ENCODE measurements at places on chromosomes 7 and 10.

- DNase-seq: no peak
Measured at GRCh38 chr10:59240582-59241183, 64.2 kb downstream of the PHYHIPL start.

GRCh38 chr10:55519264-55519663 is 718.2 kb upstream of the PCDH15 start:
- no peak for DNase-seq

GRCh38 chr10:118638680-118639079 is 43.2 kb upstream of the PRLHR start:
- no peak for DNase-seq

GRCh38 chr10:80900661-80901060 is 363.0 kb downstream of the SH2D4B start:
- no peak for DNase-seq

DNA sequence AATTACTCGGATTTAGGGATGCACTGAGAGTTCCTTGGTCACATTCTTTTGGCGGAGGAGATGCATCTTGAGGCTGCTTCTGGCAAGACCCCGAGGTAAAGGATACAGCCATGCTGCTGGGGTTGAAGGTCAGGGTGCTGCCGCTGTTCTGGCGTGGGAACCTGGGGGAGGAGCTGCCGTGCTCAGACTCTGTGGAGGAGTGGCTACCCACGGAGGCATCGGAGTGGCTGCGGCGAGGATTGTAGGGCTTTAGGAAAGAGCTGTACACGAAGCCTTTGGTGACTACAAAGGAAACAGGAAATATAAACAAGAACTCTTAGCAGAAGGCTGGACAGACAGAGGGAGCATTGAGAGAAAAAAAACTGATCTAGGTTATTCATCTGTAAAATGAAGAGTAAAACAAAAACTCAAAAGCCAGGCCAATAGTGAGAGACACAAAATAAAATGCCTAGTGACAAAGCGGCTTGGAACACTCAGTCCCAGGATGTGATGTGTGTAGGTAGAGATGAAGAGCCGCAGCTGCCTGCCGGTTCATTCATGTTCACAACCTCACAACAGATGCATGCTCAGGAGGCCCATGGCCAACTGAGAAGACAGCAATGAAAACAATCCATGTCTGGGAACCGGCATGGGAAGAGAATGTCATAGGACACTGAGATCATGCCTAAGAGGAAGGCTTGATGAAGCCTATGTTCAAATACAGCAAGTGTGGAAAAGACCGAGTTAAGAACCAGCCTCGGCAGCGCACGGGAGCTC is 97.8 kb downstream of the ABCC2 start:
- no peak for DNase-seq

DNA sequence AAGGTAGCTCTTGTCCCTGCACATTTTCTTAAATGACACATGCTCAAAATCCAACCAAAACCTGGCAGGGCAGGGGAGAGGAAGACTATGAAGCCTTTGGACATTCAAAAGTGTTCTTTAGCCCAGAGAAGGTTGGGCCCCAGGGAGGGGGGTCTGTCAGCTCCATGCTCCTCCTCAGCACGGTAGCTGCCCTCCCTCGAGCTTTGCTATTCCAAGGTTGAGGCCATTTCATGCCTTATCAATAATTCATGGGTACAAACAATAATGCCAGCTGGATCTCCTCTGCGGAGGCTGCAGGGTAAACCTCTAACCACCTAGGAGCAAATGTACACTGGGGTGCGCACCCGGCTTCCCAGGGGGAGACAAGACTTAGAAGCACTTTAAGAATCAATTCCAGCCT is 61.5 kb downstream of the SLIT1 start:
- no peak for DNase-seq

GRCh38 chr7:5711409-5711808 is 70.1 kb downstream of the RNF216 start:
- no peak for DNase-seq

- DNase-seq: no peak
Measured at GRCh38 chr7:28669330-28669729, 257.0 kb downstream of the CREB5 start.

- no peak for DNase-seq
Measured at GRCh38 chr10:96505150-96506136, 8.3 kb downstream of the TLL2 start.

- no peak for DNase-seq
Measured at GRCh38 chr7:2508327-2509215, 11.0 kb upstream of the LFNG start.

DNA sequence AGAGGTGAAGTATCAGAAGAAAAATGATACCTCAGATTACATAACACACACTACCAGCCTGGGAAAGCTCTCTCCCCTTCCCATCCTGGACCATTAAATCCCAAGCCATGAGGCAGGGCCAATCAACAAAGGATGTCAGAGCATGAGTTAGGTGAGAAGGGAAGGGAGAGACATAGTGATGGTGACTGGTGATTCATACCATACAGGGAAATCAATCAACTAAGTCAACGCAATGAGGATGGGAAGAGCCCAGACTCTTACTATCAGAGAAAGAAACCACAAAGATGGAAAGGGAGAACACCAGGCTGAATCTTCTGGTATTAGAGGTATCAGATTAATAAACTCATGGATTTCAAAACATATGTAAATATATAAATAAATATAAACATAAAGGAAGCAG is 185.4 kb downstream of the KMT2E start:
- DNase-seq: no peak

GRCh38 chr10:72336259-72337038 is 18.3 kb downstream of the DNAJB12 start:
- no peak for DNase-seq

DNA sequence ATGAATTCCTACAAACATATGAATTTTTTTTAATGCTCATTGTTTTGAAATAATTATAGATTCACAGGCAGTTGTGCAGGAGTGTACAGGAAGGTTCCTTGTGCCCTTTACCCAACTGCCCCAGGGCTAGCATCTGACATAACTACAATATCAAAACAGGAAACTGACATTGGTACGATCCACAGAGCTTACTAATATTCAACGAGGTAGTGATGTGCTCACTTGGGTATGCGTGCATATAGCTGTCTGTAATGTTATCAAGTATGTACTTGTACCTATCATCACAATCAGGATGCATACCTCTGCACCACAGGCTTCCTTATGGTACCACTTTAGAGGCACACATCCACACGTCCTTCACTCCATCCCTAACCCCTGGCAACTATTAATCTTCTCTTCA is 68.3 kb downstream of the BMS1 start:
- no peak for DNase-seq

GRCh38 chr7:142440906-142441411 is 183.1 kb upstream of the PRSS58 start:
- DNase-seq: no peak

DNA sequence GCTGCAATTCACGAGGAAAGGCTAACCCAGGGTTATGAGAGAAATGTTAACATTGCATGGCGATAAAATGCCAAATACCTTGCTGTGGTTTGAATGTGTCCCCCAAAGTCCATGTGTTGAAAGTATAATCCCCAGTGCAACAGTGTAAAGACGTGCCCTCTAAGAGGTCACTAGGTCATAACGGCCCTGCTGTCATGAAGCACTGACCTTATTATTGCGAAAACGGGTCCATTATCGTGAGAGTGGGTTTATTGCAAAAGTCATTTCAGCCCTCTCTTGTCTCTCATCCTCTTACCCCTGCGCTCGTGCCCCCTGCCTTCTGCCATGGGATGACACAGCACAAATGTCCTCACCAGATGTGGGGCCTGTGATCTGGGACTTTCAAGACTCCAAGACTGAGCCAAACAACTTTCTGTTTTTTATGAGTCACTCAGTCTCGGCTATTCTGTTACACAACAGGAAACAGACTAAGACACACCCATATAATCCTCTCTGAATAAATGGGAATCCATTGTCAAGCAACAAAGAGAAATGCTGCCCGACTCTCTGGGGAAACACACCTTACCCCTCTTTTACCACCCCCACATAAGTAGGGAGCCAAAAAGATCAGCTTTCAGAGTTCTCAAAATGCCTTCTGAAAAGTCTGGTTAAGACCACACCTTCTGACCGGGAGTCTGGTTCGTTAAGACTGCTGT is 73.1 kb upstream of the UCN3 start:
- no peak for DNase-seq

DNA sequence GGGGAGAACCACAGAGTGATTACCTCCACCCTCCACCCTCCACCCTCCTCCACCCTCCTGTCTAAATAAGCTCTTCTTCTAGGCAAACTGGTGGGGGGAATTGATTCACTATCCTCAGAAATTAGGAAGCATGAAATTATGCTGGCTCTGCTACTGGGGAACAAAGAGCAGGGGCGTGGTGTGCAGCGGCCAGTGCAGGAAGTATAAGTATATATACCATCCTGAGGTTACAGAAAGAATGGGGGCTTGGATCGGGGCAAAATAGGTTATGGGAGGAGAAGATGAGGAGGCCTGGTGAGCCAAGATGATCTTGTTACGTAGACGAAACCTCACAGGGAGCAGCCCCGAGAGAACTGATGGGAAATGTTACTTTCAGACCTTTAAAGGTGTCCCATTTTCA is 49.1 kb downstream of the SYPL1 start:
- no peak for DNase-seq

DNA sequence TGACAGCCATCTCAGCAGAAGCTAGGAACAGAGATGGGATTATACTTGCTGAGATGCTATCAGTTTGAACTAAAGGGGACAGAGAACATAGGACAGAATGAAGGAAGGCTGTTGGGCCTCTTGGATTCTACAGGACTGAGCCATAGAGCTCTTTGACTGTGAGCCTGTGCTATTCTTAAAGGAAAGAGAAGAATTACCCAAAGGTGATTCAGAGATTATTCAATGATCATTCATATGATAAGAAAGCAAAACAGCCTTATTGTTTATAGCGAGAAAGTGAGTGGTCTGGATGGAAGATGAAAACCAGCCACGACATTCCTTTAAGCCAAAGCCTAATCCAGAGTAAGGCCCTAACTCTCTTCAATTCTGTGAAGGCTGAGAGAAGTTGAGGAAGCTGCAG is 69.7 kb upstream of the NEUROD6 start:
- no peak for DNase-seq
